NCI-H510A (cell line): ENCODE measurements at places on chromosomes 5 and 9.

DNA sequence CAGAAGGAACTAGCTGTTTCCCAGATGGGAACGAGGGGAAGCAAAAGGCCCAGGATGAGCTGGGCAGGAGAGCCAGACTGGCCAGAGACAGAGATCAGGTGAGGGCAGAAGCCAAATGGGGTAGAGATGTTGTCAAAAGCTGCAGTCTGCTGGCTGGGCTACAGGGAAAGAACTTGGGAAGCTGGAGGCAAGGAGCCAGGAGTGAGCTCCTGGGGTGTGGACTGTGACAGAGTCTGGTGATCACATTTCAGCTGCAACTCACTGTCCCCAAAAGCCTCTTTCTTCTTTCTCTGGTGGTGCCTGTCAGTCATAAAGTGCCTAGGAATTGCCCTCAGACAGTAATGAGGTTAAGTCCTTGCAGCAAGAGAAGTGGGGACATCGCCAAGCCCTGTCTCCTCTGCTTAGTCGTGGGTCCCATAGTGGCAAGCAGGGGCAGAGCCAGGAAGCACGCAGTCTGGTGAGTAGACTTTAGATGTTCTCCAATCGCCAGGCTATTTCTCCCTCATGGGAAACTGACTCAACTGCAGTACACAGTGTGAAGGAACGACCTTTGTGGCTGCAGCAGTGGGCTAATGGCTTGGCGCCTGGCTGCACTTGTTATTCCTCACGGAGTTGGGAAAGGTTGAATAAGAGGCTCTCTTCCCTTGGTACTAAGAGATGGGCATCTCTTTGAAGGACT is 2.5 kb upstream of the FSD1L start:
- DNase-seq, result no peak

DNA sequence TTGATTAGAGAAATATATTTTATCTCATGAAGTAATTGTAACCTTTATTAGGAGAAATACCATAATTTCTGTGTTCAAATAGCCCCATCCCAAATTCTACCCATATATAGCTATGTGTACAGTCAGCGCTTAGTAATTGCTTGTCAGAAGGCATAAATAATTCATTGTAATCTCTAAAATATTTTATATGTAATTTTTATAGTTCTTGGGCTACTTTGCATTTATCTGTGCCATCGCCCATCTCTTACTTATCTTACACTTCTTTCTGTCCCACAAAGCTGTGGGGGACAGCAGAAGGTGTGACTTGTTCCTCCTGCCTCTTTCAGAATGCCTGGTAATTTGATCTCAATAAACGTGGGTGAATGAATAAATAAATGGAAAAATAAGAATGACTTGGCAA is 5.5 kb downstream of the ADAMTSL1 start:
- DNase-seq, result no peak

- no peak for DNase-seq
Observed at GRCh38 chr5:78560000-78560855, 88.3 kb downstream of the LHFPL2 start.

GRCh38 chr9:16825971-16826625 is 44.4 kb downstream of the BNC2 start:
- no peak for DNase-seq

DNA sequence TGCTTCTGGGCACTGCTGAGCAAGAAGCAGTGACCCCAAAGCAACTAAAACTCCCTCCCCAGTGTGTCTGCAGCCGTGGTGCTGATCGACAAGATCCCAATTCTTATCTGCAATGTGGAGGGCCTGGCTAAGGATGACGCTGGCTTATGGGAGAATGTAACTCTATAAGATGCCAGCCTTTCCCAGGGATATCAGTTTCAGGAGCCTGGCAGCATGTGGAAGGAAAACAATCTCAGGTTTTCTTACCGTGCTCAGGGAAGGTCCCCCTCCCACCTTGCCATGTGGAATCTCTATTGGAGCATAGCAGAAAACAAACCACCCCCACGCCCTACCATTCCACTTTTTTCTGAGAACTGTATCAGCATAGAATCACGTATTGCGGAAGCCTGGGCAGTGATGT is 87.7 kb upstream of the PTPN3 start:
- DNase-seq, result no peak

GRCh38 chr9:20732118-20732517 is 48.1 kb downstream of the FOCAD start:
- no peak for DNase-seq

DNA sequence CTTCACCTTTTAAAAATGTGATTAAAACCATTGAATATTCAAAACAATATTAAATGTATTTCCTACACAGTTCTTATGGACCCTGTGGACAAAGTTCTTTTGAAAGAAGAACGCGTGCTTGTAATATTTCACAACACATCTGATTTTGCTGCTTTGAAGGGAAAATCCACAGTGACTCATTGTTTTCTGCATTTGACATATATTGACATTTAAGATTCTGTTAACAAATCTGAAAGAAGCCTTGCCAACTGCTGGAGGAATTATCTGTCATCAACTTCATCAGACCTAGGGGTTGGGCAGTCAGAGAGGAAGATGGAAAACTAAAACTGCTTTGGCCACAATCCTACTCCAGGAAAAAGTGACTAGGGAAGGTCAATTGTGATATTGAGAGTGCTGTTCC is 56.9 kb upstream of the RASEF start:
- no peak for DNase-seq

DNA sequence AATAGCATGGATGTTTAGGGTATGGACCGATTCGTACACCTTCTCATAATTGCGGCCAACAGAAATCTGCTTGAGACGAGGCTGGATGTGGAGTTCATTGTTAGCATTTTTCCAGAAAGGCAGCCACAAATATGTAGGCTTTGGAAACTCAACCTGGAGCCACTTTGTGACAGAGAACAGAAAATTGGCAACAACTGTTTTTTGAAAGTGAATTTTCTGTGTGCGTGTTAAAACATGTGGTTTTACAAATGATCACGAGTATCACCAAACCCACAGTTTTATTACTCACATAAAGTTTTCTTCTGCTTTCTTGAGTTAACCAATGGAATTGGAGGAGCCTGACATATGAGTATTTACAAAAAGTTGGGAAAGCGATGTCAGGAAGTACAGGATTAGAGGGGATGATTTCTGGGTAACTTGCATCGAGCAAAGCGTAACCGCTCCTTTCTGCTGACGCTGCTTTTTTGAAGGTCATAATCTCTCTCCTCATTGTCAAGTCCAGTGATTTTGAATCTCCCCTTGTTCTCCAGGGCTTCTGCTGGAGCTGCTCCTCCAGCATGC is 138.5 kb upstream of the TAF11L2 start:
- no peak for DNase-seq

- no peak for DNase-seq
Observed at GRCh38 chr5:175811589-175811988, 59.8 kb upstream of the CPLX2 start.

GRCh38 chr9:78654324-78654723 is 357.4 kb downstream of the PSAT1 start:
- no peak for DNase-seq

DNA sequence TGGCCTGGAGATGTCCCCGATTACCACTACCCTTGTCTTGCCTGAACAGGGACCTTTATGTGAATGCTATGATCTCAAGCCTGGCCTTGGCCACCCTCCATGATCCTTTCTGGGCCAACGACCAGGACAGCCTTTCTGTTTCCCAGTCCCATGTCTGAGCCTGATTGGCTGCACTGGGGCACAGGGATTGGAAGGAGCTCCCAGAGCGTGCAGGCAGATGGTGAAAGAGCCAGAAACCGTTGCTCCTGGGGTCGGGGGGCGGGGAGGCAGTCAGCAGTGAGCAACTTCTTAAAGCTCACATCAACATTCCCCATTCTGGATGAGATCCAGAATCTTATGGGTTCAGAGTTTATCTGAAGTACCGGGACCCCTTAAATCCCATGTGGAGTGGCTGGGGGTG is 84.4 kb downstream of the INSYN2B start:
- no peak for DNase-seq

- no peak for DNase-seq
Observed at GRCh38 chr9:89383721-89384300, 65.5 kb downstream of the SECISBP2 start.

DNA sequence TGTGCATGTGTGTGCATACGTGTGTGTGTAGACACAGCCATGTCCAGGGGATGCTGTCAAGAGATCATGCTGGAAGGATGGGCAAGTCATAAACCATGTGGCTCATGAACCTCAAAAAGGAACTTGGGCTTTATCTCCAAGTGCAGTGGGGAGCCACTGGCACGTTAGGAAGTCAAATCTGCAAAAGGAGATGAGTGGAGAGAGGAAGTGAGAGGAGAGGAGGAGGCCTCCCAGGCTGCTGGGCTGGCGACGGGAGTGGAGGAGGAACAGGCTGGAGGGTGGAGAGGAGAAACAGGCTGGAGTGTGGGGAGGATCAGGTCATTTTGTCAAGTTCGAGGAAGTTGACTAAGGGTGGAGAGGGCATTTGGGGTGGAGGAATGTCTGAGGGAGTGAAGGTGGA is 29.2 kb upstream of the TIFAB start:
- DNase-seq, result no peak

GRCh38 chr9:76372336-76372735 is 21.9 kb downstream of the RFK start:
- no peak for DNase-seq

GRCh38 chr5:14118551-14119320 is 24.4 kb upstream of the TRIO start:
- DNase-seq, result no peak

DNA sequence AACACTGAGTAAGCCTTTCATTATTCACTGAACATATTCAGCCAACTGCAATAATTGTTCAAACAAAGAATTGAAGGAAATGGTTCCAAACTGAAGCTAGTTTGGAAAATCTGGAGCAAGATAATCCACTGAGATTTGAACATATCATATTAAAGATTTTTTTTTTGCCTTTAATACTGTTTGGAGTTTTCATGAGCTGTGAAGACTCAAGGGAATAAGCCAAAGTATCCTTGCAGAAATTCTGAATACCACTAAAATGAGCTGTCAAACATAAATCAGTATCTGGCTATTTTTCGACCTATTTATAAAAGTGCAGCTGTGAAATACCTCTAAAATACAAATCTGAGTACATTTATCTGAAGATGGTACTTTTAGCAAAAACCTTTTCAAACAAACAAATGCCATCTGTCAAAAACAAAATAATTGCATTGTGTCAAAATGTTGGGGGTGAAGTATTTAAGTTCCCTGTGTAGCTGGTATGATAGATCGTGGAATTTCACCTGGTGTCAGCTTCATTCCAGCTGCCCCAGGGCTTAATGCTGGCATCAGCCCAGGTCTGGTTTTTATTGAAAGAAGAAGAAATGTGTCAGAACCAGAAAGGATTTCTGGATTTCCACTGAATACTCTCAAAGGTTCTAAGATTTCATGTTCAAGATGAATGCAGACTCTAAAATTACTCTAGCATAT is 149.0 kb upstream of the GRAMD2B start:
- DNase-seq, result no peak

DNA sequence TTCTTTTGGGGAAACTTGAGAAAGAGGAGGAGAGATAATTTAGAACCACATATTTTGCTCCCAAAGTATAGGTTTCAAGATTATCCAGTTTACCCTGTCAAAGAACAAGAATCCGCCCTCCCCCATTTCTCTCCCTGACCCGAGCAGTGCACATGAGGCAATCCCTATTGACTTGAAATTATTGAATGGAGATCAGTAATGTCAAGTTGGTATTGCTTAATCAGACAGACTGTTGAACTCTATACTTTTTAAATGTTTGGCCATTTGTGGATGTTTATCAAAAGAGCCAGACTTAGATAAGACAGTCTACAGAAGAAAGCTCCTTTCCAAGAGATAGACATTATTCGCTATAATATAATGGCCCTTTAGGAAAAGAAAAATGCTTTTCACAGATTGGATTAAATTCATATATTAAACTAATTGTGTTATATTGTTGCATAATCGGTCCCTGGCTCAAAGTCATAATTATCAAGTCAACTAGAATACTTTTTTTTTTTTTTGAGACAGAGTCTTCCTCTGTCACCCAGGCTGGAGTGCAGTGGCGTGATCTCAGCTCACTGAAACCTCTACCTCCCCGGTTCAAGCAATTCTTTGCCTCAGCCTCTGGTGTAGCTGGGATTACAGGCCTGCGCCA is 5.3 kb downstream of the SLC25A25 start:
- no peak for DNase-seq

GRCh38 chr5:95924720-95925377 is 36.8 kb downstream of the ELL2 start:
- DNase-seq, result no peak

DNA sequence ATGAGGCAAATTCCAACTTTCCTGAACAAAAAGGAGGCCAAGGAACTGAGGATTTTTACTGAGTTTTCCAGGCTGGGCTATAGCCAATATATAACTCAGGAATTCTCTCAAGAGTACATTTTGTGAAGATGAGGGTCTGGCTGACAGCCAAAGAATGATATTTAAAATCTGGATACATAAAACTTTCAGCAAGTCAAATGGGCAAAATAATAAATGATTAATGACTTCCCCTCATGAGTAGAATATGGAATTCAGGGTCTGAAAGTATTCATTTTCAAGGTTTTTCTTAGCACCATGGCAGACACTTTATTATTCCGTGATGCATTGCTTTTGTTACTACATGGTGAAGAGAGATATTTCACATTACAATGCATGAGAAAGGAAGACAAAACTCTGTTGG is 7.8 kb downstream of the FAM81B start:
- DNase-seq, result no peak

- no peak for DNase-seq
Observed at GRCh38 chr5:71483355-71483754, 27.9 kb downstream of the BDP1 start.

DNA sequence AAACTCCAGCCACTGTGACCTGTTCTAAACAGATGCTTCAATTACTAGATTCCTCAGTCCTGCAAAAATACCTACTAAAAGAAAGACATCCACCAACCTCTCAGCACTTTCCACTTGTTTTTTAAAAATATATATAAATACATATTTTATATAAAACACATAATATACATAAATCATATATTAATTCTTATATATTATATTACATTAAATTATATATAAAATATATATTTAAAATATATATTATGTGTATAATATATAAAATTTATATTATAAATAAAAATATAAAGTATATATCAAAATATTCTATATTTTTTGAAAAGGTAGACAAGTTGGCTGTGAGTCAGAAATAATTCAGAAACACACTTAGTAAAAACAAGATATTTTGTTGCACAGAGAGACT is 2371.8 kb upstream of the ACO1 start:
- DNase-seq, result no peak

- DNase-seq, result no peak
Observed at GRCh38 chr5:90347462-90347861, 62.1 kb downstream of the CETN3 start.

- no peak for DNase-seq
Observed at GRCh38 chr9:130340011-130340410, 74.5 kb downstream of the HMCN2 start.

DNA sequence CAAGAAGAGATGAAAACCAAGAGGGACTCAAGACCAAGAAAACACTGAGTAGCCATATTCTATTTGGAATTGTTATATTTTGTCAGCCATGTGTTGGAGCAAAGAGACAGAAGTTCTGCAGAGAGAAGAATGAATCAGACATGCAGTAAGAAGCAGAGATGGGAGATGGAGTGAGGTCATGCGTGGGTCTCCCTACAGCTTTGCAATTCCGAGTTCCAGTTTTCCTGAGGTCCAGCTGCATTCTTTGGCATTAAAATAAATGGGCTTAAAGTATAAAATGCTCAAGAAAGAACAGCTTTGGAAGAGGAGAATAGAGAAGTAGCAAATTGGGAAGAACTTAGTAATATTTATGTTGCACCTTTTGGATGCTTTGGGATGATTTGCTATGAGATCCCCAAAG is 361.6 kb downstream of the NPR3 start:
- no peak for DNase-seq
